CD4-positive, alpha-beta memory T cell (primary cell): ENCODE measurements at places on chromosomes 16 and 17. TPM values are rescaled to one million over a fixed set of nuclear protein-coding genes. Genes with fewer than 3 reads are reported as not detected.
A peak's percentile ranks its signal among the peaks of the same experiment; 100 is the strongest.

The SLC5A2 gene
- total RNA-seq: 2.8 TPM

DNA sequence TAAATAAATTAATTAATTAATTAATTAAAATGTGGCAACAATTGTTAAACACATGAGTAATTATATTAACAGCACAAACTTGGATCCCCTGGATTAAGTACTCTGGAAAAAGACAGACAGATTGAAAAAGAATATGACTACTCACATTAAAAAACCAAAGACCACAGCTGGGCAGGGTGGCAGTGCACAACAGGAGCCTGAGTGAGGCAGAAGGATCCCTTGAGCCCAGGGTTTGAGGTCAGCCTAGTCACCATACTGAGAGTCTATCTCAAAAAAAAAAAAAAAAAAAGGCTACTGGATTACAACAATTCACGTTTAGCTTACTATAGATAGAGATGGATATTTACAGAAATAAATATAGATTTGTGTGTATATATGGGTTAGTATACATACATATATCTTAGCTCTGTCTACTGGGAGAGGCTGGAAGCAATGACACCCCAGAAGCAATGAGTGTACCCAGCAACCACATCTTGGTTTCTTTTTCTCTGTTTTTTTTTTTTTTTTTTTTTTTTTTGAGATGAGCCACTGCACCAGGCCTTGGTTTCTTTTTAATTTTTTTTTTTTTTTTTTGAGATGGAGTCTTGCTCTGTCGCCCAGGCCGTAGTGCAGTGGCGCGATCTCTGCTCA lies 10.6 kb upstream of the SUZ12 start:
- no peak overlapping the region for H3K27ac ChIP-seq
- no peaks in the 10 kb centered on the region for H3K4me1 ChIP-seq
- DNase-seq: no peak

DNA sequence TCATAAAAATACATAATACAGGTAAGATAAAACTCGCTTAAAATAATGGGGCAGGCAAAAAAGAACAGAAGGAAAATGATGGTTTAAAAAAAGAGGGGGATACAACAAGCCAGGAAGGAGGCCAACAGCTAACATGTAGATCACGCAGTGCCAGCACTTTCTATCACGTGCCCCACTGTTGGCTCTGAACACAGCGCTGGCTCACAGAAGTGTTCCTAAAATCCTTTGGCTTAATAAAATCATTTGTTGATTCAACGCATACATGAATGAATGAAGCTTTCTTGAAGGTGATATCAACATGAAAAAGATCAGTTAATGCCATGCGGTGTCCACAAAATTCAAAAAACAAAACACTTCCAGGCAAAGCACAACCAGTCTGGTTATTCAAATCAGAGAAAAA lies 8.5 kb downstream of the ITGAE start:
- no peaks in the 10 kb centered on the region for H3K27me3 ChIP-seq
- H3K4me3 ChIP-seq: no peak overlapping the region
- H3K36me3 ChIP-seq: no peaks in the 10 kb centered on the region
- peaks cover 26% of the 10 kb centered on the region for H3K4me1 ChIP-seq
- H3K27ac ChIP-seq: no peak overlapping the region

The TP53TG3 gene
- total RNA-seq: not detected

GRCh38 chr17:17364338-17364667 lies 61.1 kb downstream of the NT5M start:
- H3K27ac ChIP-seq: no peak overlapping the region
- H3K27me3 ChIP-seq: no peaks in the 10 kb centered on the region
- H3K4me3 ChIP-seq: no peak overlapping the region
- H3K36me3 ChIP-seq: no peaks in the 10 kb centered on the region

GRCh38 chr17:78412403-78412802 lies 34.0 kb downstream of the PGS1 start:
- H3K4me1 ChIP-seq: peaks cover 79% of the 10 kb centered on the region
- H3K27ac ChIP-seq: no peak overlapping the region
- no peaks in the 10 kb centered on the region for H3K27me3 ChIP-seq
- DNase-seq: peak; percentile 59

The KRT33A gene
- total RNA-seq: not detected

DNA sequence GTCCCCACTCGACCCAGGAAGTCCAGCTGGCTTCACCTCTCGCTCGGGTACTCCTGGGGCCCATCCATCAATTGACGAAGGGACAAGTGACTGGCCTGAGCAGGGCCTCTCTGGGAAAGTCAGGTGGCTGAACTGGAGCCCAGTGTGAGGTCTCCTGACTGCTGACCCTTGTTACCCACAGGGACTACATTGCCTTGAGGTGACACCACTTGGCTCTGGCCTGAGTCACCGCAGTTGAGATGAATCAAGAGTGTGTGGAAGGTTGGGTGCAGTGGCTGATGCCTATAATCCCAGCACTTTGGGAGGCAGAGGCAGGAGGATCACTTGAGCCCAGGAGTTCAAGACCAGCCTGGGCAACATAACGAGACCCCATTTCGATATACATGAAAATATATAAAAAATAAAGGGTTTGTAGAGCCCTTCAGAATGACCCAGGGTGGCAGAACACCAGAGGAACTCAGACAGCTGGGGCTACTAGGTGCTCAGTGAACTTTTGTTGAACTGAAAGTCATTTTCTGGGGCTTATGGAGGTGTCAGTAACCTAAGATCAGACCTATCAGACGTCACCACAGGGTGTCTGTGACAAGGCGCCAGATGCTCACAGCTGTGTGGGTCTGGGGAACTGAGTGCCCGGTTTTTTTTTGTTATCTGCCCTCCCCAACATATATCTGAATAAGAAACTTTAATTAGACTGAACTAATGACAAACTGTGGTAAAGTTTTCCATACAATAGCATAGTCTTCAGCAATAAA lies 14.8 kb upstream of the ZFP90 start:
- DNase-seq: no peak
- no peaks in the 10 kb centered on the region for H3K36me3 ChIP-seq
- H3K4me3 ChIP-seq: no peak overlapping the region
- no peak overlapping the region for H3K27ac ChIP-seq
- peaks cover 16% of the 10 kb centered on the region for H3K4me1 ChIP-seq

- H3K27me3 ChIP-seq: no peaks in the 10 kb centered on the region
- H3K27ac ChIP-seq: no peak overlapping the region
- no peak for DNase-seq
- no peak overlapping the region for H3K4me3 ChIP-seq
Observed at GRCh38 chr16:15933781-15934180, 15.6 kb upstream of the ABCC1 start.

The SPATA32 gene
- total RNA-seq: 0.22 TPM

The ARHGDIG gene
- not detected for total RNA-seq

The KRTAP17-1 gene
- not detected for total RNA-seq

The CDK5R1 gene
- total RNA-seq: 20.6 TPM

DNA sequence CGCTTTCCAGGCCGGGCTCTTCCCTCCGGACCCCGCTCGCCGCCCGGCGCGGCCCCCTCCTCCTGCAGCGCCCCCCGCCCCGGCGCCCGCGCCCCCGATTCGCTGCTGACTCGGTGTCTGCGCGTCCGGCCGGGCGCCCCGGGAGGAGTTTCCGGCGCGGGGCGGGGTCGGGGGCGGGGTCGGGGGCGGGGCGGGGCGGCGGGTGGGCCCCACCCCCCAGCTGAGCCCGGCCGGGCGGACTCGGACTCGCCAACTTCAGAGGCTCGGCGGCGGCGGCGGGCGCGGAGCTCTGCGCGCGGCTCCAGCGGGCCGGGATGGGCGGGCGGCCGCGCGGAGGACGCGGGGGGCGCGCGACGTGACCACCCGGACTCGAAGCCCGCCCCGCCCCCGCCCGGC lies at the start of gene METRNL:
METRNL (plus strand) TSS at position 258 of the 396 bp plus-strand sequence. CDS start 207 bp downstream, outside the sequence.
- no peaks in the 10 kb centered on the region for H3K27me3 ChIP-seq
- no peaks in the 10 kb centered on the region for H3K36me3 ChIP-seq
- H3K4me3 ChIP-seq: peak within 1 kb of the TSS; percentile 49
- H3K4me1 ChIP-seq: peaks cover 27% of the 10 kb centered on the region
- peak; percentile 42 for DNase-seq
